ENCODE measurements at places on chromosomes 3 and 15.

GRCh38 chr3:127607675-127608361 lies 9.6 kb downstream of the MCM2 start:
- DNase-seq, result no peak

DNA sequence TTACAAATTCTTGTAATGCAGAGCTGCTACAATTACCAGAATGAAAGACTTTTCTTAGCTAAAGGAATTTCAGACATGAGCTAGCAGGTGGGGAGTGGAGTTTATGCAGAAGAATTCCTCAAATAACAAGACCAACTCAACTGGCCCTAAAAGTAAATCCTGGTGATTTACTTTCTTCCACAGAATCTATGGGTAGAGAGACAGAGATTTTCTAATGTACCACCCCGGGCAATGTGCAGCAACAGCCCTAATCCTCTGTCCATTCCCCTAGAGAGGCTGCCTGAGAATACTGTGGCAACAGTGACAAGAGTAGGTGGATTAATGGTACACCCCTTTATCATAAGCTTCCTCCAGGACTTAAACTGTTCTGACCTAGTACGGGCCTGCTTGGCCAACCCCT lies 55.2 kb downstream of the AQR start:
- DNase-seq, result no peak

DNA sequence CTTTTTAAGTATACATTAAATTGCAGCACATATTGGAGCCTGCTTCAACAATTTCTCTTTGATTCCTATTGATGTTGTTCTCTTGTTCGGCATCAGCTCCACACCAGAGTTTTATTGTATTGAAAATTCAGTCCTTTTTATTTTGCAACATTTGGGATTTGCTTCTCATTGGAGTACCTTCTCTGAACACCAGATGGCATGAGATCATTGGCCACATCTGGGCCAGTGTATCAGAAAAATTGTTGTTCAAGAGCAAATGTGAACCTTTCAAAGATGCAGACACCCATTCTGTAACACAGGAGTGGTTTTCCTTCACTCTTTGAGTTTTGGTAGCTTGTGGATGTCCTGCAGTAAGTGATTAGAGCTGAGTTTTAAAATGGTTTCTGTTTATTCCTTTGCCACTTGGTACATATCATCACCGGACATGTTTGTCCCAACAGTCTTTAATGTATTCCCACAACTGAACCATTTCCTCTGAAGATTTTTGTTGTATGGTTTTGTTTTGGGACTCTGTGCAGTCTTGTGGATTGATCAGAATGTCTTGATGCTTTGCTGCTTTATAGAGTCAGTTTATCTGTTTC lies 96.1 kb downstream of the MCTP2 start:
- DNase-seq, result no peak

GRCh38 chr3:14141144-14141543 lies 16.3 kb downstream of the TMEM43 start:
- DNase-seq, result no peak

DNA sequence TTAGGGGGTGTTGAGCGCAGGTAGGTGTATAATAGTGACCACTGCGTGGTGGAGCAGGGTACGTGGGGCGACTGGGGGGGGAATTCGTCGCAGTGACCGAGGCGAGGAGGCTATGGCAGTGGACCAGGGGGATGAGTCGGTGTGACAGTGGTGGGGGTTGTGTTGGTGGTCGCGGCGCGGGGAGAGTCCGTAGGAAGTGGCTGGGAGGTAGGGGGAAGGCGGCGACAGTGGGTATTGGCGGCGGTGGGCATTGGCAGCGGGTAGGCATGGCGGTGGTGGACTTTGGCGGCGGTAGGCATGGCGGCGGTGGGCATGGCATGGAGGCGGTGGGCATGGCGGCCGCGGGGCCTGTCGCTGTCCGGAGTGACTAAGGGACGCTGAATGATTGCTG lies 739 bp downstream of the SNRPN start:
- DNase-seq, result no peak

DNA sequence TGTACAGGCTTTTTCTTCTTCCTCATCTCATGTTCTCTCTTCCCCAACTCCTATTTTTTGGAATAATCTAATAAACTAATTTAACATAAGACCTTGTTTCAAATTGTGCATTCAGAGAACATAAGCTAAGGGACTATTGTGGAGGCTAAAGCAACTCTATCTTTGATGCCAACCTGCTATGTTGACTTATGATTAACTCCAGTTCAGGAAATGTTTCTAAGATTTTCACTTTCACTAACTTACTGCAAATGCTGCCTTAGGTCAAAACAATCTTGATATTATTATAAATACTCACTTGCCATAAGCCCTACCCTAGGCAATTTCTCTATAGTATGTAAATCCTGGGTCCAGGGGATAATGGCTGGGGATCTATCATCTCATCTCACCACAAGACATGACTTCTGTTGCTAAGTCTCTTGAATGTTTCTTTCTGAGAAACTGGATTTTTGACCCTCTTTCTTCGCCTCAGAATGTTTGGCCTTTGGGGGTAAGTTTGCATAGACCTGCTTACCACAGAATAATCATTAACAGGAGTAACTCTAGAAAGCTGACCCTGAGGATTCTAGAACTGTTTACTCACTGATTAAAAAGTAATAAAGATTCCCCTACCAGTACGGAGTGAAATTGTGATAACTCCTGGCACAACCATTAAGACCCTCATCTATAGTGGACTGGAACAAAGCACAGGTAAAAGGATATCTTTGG lies 768.1 kb downstream of the GBE1 start:
- DNase-seq, result no peak

GRCh38 chr3:14553871-14554270 lies 13.7 kb upstream of the GRIP2 start:
- DNase-seq, result no peak

DNA sequence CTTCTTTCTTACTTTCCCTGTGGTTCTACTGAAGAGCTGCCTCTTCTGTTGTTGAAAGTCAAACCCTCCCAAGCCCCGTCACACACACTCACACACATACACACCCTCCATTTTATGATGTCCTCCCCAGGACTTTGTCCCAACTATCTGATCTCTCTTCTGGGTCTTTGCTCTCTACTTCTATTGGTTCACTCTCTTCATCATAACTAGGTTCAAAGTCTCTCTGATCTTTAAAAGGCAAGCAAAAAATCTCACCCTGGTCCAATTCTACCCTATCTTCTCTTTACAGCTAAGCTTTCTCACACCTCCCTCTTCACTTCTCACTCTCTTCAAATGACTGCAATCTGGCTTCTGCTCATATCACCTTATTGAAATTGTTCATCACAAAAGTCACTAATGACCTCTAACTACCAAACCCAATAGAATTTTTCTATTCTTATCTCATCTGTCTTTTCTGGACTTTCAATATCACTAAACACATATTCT lies 34.8 kb downstream of the LRRFIP2 start:
- DNase-seq, result no peak

DNA sequence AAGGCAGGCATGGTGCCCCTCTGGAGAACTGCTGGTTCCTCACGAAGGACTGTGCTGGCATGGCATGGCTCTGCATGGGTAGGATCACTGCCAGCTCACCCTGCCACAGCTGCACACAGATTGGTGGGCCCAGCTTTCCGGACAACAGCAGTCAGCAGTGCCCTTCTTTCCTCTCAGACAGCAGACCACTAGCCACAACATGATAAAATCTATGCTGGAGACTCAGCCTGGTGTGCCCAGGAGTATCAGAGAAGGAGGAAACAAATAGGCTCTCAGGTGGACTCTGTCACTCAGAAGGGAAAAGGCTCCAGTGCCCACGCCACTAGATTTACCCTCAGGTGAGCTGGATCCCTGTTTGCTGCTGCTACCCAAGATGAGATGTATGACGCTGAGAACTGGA lies 4.9 kb downstream of the NMNAT3 start:
- no peak for DNase-seq

GRCh38 chr15:85475317-85475701 lies 94.9 kb downstream of the AKAP13 start:
- no peak for DNase-seq

DNA sequence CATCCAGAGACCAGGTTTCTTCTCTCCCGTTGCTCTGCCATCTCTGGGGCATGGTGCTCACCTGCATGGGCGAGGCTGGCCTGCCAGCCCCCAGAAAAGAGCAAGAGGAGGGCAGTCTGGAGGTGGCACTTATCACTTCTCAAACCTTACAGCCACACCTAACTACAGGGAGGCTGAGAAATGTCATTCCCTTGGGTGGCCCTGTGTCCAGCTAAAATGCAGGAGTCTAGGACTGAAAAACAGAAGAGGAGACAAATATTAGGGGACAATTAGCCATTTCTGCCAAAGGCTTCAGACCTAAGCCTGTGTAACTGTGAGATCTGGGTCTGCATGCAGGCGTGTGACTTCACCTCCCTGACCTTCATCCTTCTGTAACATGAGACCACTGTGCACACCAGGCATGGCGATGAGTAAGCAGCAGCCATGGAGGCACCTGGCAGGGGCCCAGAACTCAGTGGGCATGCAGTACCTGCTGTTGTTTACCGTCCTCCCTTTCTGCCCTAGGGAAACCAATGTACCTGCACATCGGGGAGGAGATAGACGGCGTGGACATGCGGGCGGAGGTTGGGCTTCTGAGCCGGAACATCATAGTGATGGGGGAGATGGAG lies 83.4 kb downstream of the MESD start:
- DNase-seq, result no peak

DNA sequence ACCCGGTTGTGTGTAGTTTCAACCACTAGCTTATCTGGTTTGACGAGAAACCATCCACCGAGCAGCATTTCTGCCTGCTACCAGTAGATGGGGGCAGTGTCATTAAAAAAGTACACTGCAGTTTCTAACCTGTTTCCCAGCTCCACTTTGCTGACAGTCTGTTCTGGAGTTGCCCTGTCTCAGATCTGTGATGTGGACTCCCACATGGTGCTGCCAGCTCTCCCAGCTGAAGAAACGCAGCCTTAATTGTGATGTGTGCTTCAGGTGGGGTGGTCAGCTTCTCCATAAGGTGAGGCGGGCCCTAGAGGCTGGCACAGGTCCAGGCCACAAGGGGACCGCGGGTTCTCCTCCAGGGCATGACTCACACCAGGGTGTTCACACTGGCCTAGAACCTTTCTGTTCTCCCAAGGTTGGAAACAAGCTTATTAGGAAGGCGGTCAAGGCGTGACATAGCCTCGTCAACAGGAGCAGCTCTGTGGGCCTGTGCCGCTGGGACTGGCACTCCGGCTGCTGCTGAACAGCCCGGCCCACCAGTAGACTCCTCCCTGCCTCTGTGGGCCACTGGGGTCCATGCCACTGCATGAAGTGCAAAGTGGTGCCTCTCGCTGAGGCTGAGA lies 2.9 kb upstream of the FAM43A start:
- DNase-seq, result peak; percentile 43

DNA sequence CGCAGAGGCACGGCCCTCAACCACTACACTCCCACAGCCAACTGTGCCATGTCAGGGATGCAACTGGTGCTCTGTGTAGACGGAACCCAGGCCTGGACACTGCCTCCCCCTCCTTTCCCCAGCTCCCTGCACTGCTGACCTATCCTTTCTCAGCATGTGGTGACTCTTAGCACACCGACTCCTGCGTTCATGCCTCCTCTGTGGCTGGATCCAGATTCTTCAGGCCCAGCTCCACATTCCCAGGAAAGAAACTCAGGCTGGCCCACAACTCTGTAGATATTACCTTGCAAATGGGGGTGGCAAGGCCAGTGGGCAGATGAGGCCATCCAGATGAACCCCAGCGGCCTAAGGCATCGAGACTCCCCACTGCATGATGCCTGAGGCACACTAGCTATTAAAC lies 272.7 kb downstream of the OCA2 start:
- no peak for DNase-seq

GRCh38 chr3:19173945-19174344 lies 25.6 kb downstream of the KCNH8 start:
- no peak for DNase-seq

DNA sequence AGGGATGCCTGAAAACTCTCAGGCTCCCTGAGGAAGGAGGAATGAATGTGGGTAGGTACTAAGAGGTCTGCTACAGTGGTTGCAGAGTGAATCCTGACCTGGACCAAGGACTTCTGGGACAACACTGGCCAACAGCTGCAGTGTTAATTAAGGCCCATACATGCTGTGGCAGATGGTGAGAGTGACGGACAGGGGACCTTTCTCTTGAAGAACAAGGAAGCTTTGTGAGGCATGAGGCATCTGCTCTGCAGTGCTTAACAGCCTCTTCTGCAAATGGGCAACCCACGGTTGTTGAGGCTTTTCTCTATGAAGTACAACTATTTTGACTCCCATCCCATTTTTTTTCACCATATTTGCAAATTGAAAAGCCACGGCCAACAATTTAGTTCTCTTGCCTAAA lies 26.6 kb upstream of the ACAN start:
- no peak for DNase-seq

DNA sequence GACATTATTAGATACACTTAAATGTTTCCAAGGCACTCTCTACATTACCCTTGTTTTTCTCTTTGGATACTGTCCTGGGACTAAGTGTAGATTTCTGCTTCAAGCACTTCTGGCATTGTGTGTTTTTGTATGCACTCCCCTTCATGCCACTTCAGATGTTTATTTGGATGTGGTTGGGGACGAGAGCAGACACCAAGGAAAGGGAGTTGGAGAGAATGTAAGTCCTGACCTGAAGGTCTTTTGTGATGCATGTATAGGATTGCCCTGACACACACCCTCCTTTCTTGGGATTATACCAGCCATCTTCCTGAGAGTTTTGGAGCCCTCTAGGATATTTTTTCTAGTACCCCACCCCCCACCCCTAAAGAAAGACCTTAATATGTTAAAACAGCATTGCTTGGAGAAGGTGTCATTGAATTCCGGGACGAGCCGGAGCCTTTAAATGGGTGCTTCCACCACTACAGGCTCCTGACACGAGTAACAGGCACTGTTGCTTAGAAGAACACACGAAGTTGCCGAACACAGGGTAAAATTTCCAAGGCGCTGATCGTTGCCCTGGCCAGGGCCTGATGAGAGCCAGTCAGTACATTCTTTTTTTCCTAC lies 22.7 kb downstream of the PSMD6 start:
- no peak for DNase-seq

- DNase-seq, result no peak
These were observed 27.3 kb downstream of the ABHD2 start for GRCh38 chr15:89115547-89115946.

GRCh38 chr3:37221407-37221806 lies 47.0 kb upstream of the LRRFIP2 start:
- DNase-seq, result no peak

DNA sequence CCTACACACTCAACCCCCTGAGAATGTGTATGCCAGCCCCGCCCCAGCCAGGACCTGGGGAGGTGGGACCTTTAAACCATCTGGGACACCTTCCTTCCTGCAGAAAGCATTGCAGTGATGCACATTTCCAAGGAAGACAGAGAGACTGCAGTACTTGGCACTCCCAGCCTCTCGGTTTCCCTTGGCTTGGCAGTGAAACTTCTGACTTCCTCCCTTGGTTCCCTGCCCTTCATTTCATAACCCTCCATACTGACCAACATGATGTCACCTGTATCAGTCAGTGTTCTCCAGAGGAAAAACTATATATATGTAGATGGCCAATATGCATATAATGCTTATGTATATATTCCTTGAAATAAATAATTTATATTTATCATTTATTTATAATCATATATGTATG lies 103.2 kb downstream of the SST start:
- no peak for DNase-seq

- no peak for DNase-seq
These were observed 67.1 kb upstream of the AKAP13 start for GRCh38 chr15:85313339-85313738.

GRCh38 chr3:4334548-4334947 lies 31.4 kb downstream of the SETMAR start:
- DNase-seq, result no peak

Measured in activated B cell treated with CpG ODN at 0.5 μM for 24 hours (primary cell).